Hematopoietic multipotent progenitor cell treated with erythropoietin and hydrocortisone succinate and interleukin-3 and kit ligand, for 6 days (in vitro differentiated cells): ENCODE measurements at places on chromosomes 16 and 17.

DNA sequence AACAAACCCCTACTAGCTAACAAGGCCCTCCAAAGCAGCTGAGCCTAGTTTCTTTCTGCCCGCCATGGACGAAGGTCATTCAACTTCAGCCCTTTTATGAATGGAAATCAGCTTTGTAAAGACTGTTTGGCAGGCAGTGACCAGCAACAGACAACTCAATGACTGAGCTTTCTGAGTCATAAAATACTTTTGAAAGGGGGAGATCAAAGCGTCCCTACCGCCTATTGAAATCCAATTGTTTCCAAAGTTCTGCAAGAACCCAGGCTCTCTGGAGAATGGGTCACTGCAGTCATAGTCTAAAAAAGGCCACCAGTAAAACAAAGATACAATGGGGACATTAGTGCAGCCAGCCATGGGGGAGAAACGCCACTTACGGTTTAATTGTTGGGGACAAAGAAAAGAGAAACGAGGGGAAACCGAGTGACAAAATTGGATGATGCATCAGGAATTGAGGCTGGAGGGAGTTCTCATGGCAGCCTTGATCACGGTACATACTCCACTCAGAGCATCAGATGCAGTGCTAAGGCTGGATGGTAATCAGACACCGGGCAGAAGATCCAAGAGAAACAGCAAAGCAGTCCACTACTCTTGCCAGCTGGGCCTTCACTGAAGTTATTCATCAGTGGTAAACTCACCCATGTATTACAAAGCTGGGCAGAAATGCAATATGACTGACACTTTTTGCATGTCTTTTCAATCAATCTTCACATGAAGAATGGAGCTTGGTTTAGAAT is 9.8 kb downstream of the ADAMTS18 start:
- no peak for DNase-seq

DNA sequence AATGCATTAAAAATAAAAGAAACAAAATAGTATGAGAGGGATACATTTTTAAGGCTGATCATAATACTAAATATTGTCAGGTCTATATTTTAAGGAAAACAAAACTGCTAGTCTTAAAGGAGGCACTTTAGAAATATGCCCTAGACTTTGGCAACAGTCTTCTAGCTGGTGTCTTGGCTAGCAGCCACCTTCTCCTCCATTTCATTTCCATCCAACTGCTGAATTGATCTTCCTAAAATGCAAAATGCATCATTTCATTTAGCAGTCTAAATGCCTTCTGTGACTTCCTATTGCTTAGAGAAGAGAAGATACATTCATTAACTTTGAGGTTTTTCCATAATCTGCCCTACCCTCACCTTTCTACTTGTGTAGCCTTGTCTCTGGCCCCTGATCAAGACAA is 1404.1 kb downstream of the CDH11 start:
- no peak for DNase-seq

- DNase-seq = no peak
Observed at GRCh38 chr17:68399638-68400403, 57.5 kb downstream of the WIPI1 start.

GRCh38 chr17:76196675-76197074 is 43.6 kb downstream of the RNF157 start:
- no peak for DNase-seq

DNA sequence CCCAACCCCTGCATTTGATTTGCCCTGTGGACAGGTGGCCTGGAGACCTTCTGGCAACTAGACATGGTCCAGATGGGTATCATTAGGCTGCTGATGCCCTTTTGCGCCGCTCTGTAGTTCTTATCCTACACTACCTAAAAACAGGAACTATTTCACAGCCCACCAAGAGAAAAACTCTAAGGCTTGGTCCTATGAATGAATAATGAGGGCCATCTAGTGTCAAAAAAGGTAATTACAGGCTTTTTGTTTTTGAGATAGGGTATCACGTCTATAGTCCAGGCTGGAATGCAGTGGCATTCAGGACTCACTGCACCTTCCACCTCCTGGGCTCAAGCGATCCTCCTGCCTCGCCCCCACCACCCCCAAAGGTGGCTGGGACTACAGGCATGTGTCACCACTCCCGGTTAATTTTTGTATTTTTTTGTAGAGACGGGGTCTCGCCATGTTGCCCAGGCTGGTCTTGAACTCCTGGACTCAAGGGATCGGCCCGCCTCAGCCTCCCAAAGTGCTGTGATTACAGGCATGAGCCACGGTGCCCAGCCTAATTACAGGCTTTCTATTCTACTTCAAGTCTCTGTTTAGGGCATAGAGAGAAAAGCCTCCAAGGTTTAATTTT is 20.9 kb downstream of the COIL start:
- peak; percentile 91 for DNase-seq

DNA sequence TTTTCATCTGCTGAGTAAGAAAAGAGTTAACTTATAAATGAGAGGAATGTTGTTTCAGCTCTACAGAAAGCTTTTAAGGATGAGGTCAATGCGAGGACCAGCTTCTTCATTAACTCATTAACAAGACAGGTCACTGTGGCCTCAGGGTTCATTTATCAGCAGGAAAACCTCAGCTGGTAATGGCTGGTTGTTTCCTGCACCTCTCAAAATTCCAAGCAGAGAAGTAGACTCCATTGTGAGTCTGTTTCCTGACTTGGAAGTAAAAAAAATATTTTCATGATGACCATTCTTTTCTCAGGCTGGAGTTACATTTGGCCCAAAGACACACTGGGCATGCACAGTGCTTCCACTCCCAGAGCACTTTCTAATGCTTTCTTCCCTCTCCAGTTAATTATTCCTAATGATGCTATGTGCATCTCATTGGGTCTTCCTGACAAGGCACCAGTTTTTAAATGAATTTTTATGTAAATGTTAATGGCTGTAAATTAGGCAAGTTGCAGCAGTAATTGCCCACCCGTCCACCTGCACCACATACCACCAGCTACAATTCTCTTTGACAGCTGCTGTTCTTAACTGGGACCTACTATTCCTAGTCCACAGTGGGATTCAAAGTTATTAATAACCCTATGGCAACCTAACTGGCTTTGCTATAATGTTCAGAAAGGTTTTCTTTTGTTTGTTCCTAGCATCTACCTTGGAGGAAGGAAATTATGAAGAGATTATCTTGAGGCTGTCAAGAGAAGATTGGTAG is 89.5 kb upstream of the BCAR1 start:
- DNase-seq = no peak

GRCh38 chr16:74296432-74297144 is at the start of gene PSMD7:
TSS of gene PSMD7 (plus strand) at chr16:74296814. CDS start at chr16:74296915, 101 bp downstream.
- DNase-seq = peak; percentile 96

DNA sequence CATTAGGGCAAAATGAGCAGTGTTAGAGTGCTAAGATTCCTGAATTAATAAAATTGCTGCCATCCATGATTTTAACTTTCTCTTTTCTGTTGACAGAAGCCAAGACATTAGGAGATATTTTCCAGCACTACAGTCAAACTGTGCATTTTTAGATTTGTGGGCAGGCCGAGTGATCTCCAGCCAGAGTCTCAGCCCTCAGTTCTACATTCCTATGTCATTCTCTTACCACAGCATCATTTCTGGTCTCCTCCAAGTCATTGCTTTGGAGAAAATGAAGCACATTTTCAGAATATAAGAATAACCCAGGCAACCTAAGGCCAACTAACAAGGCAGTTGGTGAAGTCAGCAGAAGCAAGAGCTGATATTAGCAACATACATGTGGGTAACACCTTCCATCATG is 74.6 kb upstream of the NUDT7 start:
- no peak for DNase-seq

DNA sequence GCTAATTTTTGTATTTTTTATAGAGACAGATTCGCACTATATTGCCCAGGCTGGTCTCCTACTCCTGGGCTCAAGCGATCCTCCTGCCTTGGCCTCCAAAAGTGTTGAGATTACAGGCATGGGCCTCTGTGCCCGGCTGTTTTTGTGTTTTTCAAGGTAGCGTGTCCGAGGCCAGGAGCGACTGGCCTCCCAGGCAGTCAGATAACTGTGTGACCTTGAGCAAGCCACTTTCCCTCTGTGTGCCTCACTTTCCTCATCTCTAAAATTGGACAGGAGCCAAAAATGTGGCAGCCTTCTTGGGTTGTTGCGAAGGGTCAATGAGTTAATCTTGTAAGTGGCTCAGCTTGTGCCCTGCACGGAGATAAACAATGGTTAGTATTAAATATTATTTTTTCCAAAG is 2.4 kb downstream of the ABCC1 start:
- DNase-seq = peak; percentile 49

- DNase-seq = no peak
Observed at GRCh38 chr16:88754109-88754911, 30.7 kb downstream of the PIEZO1 start.

DNA sequence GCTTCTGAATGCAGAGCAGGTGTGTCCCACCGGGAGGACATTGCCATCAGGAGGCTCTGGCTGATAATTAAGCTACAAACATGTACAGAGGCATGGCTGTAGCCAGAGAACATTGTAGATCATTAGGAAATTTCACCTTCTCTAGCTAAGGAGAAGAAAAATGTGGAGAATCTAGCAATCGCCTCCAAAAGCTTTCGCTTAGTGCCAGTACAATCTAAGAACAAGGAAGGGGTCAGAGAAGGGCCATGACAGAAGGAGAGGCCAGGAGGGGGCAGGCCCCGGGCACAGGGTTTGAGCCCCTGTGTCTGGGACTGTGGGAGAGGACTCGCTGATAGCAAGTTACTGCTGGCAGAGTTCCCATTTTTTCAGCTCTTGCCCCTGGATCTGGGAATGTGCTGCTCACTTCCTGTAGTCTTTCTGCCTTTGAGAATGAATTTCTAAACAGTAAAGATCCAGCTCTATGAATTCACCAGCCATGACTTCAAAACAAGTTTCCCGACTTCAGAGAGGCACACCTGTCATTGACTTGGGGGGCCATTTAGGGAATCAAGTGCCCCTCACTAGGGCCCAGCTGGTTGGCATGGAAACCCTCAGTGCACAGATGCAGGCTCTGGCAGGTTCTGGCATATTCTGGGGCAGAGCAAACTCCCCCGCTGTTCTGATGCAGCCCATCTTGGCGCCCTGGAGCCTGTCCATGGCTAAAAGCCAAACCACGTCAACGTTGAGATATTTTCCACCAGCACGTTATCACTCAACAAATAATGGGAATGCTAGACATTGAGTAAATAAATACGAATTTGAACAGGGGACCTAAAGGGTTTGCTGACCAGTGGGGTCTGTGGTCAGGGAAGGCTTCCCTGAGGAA is 59.5 kb upstream of the CACNG4 start:
- no peak for DNase-seq

GRCh38 chr16:26198221-26198620 is 506.5 kb downstream of the HS3ST4 start:
- no peak for DNase-seq

- DNase-seq = no peak
Observed at GRCh38 chr17:47801176-47801765, 20.3 kb downstream of the OSBPL7 start.

GRCh38 chr17:80647746-80648145 is 103.1 kb downstream of the RPTOR start:
- no peak for DNase-seq

DNA sequence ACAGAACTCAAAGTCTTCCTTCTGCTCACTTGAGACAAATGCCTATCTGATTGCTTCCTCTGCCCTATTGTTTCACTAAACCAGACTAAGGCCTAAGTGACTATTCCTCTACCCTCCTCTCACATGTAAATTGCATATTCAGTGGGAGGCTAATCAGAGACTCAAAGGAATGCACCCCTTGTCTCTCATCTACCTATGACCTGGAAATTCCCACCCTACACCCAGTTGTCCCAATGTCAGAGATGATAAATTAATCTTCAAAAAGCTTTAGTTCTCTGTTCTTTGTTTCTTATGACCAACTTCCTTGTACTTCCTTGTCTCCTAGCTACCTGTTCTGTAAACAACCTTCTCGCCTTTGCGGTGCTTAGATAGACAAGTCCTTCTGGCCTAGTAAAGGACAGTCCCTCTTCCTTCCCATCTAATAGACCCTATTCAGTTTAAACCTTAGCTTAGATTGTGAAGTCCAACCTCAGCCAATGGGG is 76.0 kb downstream of the EMP2 start:
- DNase-seq = no peak

DNA sequence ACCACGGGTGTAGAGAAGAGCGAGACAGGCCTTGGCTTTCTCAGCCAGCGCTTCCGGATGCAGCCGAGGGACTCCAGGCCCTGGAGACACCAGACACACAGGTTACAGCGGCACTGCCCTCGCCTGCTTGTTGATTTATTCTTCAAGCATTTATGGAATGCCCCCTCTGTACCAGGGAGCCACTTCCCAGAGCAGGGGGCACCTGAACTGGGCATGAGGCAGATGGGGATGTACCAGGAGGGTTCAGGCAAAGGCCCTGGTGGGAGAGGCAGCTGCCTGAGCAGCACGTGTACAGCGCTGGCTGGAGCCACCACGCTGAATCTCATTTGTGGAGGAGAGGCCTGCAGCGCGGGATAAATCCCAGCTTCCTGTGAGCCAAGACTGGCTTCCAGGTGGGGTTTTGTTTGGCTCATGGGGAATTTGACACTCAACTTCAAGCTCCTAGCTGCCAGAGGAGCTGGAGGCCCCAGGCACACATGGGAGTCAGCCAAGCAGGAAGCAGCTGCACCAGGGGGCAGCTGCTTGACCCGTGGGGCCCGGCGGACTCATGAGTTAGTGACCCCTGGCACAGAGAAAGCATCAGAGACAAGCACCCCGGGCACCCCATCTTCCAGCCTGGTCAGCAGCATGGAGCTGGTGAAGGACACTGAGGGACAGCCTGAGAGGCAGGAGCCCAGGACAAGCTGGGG is 59.7 kb downstream of the IL21R start:
- no peak for DNase-seq

DNA sequence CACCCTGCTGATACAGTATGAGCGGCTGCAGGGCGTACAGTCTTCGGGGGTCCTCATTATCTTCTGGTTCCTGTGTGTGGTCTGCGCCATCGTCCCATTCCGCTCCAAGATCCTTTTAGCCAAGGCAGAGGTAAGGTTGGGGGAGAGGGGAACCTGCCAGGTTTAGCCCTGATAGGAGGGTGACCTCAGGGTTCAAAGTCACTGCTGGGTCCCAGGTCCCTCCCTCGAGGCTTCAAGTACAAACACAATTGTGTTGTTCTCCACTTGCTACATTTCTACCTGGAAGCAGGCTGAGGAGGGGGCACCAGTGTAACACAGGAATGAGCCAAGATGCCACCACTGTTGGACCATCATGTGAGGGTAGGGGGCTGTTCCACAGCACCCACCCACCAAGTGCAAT is 22.4 kb downstream of the ABCC3 start:
- DNase-seq = no peak
